ENCODE measurements at places on chromosomes 3 and 15. TPM values are rescaled to one million over a fixed set of nuclear protein-coding genes. Genes with fewer than 3 reads are reported as not detected.

PLA1A gene
- total RNA-seq: 0.18 TPM

C3orf62 gene
- 0.81 TPM for total RNA-seq

SNRPN gene
- total RNA-seq: 89.0 TPM

TMIE gene
- total RNA-seq: 0.19 TPM

SLC24A5 gene
- not detected for total RNA-seq

KCNAB1 gene
- total RNA-seq: 0.63 TPM

APOD gene
- total RNA-seq: 7.8 TPM

SUSD5 gene
- 1.9 TPM for total RNA-seq
